ENCODE measurements at places on chromosomes 16 and 17. TPM values are rescaled to one million over a fixed set of nuclear protein-coding genes. Genes with fewer than 3 reads are reported as not detected.

- no peak for DNase-seq
Observed at GRCh38 chr16:84918006-84918909, 93.1 kb downstream of the ZDHHC7 start.

DNA sequence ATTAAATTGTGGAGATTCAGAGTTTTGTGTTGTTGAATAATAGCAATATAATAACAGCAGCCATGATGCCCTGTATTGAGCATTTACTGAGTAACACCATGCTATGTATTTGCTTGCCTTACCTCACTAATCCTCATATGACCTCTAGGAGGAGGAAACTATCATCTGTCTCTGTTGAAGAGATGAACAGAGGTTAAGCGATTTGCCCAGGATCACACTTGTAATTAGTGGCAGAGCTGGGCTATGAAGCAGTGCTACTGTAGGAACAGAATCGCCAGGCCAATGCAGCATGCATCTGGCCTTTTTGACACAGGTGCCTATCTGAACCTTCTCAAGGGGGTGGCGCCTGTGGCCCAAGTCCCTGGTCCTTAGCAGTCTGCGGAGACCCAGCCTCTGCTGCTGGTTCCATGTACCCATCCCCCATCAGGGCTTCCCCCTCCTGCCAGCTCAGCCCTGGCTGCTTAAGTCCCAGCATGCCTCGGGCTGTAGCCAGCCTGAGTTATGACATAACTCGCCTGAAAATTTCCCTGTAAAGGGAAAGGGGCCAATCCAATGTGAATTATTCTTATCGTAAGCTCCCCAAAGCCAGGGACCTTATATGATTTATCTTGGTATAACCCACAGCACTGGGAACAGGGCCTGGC is 50.4 kb upstream of the HS3ST2 start:
- DNase-seq, result no peak

DNA sequence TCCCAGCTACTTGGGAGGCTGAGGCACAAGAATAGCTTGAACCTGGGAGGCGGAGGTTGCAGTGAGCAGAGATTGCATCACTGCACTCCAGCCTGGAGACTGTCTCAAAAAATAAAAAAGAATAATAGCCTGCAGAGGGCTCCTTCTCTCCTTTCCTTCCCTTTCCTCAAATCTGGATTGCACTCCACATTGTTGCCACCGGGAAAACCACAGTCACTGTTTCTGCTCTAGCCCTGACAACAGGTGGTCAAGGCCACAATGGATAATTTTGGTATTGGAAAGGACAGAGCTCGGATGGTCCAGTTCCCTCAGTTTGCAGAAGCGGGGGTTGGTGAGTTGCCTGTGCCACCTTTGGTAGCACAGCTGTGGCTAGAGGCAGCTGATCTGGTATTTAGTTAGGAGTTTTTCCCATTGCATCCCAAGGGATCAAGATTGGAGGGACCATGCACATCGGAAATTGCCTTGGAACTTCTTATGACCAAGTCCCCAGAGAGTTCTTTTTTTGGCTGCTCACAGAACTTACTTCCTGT is 44.7 kb upstream of the PRSS54 start:
- peak; percentile 71 for DNase-seq

GRCh38 chr16:68644715-68645493 is at the start of gene CDH3:
TSS of gene CDH3 (plus strand) at chr16:68645310. CDS start at chr16:68645380, 70 bp downstream.
- DNase-seq, result peak; percentile 3

CCL11 gene
- not detected for total RNA-seq
